Activated CD4-positive, alpha-beta memory T cell treated with anti-CD3 and anti-CD28 coated beads, Interleukin-2, amount 10 ng/mL, durations not matched to agents 7 days and 5 days (primary cell): ENCODE measurements at places on chromosomes 1 and 21. TPM values are rescaled to one million over a fixed set of nuclear protein-coding genes. Genes with fewer than 3 reads are reported as not detected.

PWP2 gene
- total RNA-seq, result 18.6 TPM

KIRREL1 gene
- not detected for total RNA-seq

ADAM30 gene
- total RNA-seq, result not detected

GUCA2A gene
- total RNA-seq, result not detected

GGPS1 gene
- total RNA-seq, result 34.3 TPM

SYTL1 gene
- 136 TPM for total RNA-seq

OR6K3 gene
- not detected for total RNA-seq

IQGAP3 gene
- total RNA-seq, result 18.4 TPM

HES3 gene
- not detected for total RNA-seq

DNA sequence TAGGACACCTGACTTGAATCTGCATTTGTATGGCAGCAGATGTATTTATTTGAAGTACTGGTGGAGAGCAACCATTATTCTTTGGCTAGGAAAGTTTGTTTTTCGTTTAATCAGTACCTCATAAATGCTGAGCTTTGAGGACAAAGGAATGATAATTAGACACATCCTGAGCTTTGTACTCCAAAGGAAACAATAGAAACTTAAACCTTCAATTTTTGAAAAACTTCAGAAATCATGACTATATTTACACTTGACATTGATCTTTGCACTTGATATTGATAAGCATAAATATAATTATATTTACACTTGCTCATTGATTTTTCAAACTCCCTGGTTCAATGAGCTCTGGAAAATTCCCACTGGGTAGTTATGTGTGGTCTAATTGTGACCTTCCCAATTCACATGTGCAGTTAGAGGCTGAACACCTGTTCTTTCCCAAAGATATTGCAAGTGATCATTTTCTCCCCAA, 10.7 kb downstream of the PATJ start:
- no peak for DNase-seq

DNA sequence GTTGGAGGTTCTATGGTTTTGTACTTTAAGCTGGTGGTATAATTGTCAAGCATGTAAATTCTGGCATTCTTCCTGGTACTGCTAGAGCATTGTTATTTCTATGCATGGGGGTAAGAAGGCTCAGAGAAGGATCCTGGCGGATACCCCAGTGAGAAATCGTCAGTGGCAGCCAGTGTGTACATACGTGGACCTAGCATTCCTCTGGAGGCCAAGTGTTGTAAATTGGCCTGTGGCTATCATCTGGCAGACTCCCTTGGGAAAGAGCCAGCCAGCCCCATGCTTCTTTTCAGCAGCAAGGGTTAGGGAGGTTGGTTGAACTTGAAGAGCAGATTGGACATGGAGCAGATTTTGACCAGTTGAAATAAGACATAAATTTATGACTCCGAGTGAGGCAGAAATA, 5.2 kb upstream of the AGO3 start:
- no peak for DNase-seq

DNA sequence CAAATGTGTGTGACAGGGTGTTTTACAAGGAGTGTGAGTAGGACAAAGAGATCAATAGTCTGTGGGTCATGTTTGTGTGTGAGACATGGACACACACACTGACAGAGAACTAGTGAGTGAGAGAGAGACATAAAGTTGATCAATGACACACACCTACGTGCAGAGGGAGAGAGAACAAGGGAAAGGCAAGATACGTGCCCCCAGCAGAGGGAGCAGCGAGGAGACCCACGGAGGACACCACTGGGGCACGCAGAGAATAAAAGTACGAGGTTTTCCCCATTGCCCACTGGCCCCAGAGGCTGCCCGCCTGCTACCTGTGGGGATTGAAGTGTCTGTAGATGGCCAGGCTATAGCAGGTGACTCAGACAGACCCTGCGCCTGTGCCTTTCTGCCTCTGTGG, 130.2 kb upstream of the CSF3R start:
- DNase-seq, result no peak

DNA sequence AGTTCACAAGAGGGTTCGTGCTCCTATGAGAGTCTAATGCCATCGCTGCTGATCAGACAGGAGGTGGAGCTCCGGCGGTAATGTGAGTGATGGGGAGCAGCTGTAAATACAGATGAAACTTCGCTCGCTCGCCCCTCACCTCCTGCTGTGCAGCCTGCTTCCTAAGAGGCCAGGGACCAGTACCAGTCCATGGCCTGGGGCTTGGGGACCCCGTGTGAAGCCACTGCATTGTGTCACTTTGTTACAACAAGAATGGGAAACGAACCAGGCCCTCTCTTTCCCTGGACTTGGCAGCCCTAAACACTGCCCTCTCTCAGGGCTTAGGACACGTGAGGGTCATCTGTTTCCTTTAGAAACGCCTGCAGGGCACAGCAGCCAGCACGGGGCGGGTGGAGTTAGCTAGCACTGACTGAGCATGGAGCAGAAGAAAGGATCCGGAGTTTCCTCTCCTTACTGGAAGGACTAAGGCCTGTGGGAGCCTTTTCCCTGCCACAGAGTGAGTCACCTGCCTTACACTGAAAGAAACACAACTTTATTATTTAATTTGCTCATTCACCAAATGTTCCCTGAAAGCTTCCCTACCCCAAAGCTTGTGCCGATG, 185.2 kb upstream of the TMEM51 start:
- DNase-seq, result no peak

GRCh38 chr1:219350172-219350931, 176.7 kb downstream of the LYPLAL1 start:
- DNase-seq, result no peak

DNA sequence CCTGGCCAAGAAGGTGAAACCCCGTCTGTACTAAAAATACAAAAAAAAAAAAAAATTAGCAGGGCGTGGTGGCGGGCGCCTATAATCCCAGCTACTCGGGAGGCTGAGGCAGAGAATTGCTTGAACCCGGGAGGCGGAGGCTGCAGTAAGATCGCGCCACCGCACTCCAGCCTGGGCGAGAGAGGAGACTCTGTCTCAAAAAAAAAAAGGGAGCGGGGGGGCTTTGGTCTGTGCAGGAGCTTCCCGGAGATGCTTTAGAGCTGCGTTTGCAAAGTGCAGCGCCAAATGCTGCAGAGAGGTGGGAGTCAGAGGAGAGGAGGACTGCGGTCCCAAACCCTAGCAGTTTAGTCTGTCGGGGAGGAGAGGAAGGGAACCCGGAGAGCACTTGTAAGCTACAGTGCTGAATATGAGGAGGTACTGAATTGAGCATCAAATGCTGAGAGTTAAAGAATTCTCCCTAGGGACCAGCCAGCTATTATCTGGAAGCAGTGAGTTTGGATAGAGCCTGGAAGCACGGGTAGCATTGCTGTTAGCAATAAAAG, 569 bp downstream of the FALEC start:
- no peak for DNase-seq

GRCh38 chr21:33908760-33909159, 6.8 kb downstream of the ATP5PO start:
- DNase-seq, result no peak

DNA sequence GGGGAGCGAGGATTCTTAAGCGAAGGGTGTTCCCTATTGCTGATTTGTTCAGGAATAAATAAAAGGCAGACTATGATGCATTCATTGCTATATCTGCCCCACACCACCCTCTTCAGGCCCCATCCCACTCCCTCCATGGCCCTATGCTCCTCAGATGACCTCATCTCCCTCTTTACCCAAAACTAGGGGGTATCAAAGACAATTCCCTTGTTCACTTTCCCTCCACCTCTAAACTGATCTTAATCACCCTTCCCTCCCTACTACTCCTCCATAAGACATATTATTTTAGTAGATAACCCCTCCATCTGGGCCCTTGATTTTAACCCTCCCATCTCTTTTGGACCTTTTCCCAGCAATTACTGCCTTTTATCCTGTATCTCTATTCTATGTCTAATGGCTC, 434.9 kb upstream of the RUNX1 start:
- DNase-seq, result no peak

DNA sequence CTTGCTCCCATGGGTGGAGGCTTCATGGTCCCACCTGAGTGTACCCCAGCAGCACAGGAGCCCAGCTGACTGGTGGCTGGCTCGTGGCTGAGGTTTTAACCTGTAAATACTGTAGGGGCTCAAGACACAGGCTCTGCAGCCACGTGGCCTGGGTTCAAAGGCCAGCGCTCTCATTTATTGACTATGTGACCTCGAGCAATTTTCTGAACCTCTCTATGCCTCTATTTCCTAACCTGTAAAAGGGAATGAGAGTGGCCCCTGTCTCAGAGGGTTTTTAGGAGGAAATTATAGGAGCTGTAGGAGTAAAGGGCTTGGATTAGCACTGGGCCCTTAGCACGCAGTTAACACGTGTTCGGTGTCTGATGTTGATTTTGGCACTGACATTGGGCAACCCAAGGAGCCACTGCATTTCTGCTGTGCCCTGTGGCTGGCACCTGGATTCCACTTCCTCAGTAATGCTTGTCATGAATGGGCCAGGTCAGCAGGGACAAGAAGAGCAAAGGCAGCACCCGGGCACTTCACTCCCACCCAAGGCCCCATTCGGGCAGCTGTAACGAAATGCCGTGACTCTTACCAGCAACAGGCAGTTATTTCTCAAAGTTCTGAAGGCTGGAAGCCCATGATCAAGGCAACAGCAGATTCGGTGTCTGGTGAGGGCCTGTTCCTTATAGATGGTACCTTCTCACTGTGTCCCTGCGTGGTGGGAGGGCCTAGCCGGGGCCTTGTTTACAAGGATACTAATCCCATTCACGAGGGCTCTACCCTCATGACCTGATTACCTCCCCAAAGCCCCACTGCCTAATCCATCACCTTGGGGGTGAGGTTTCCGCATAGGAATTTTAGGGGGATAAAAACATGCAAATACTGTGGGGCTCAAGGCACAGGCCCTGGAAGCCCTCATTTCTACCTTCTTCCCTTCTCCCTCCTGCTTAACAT, 25.2 kb downstream of the ARHGEF10L start:
- DNase-seq, result no peak

DNA sequence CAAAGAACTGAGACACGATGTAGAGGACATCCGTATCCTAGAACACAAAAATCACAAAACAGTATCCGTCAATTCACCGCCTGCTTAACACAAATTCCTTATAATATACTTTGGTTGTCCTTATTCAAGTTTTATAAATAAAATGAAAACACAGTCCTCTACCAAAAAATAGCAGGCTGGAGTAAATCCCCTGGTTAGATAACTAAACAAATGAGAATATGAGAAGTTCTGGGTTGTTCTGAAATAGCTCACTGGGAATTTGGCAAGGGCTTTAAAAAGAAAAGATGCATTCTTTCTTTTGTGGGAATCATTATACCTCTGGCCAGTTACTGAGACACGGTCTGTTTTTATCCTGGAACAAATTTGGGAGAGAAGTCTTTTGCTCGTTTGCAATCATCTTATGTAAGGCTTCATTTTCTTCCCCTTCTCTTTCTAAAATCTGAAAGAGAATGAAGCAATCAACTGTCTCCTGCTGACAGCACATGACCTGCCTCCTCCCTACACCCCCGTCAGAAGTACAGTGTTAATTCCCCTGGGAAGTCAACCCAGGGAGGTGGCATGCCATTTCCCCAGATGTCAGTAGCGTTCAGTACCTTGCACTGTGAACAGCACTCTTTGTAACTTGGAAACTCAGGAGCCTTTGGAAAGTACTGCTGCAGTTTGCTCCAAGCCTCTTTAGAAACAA, 37.1 kb upstream of the RAP1GAP start:
- no peak for DNase-seq

GRCh38 chr1:24298606-24299005, 20.6 kb upstream of the GRHL3 start:
- no peak for DNase-seq

- DNase-seq, result peak; percentile 77
Measured at GRCh38 chr1:199113265-199113869, 474.5 kb downstream of the PTPRC start.

DNA sequence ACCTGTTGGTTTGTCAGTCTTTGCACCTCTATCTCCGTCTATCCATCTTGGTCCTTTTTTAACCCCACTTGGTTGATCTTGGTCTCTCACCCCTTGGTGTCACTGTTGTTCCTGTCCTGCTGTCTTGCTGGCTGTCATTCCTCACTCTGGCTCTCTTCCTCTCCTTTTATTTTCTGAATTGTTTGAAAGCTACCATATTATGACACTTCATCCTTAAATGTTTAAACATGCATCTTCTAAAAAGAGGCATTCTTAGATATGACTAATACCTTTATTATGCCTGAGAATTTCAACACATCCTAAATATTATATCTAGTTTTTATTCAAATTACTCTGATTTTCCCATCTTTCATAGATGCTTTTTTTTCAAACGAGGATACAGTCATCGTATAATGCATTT, 37.0 kb downstream of the BACH1 start:
- DNase-seq, result no peak

- peak; percentile 55 for DNase-seq
Measured at GRCh38 chr1:93715529-93716126, 34.0 kb upstream of the BCAR3 start.

DNA sequence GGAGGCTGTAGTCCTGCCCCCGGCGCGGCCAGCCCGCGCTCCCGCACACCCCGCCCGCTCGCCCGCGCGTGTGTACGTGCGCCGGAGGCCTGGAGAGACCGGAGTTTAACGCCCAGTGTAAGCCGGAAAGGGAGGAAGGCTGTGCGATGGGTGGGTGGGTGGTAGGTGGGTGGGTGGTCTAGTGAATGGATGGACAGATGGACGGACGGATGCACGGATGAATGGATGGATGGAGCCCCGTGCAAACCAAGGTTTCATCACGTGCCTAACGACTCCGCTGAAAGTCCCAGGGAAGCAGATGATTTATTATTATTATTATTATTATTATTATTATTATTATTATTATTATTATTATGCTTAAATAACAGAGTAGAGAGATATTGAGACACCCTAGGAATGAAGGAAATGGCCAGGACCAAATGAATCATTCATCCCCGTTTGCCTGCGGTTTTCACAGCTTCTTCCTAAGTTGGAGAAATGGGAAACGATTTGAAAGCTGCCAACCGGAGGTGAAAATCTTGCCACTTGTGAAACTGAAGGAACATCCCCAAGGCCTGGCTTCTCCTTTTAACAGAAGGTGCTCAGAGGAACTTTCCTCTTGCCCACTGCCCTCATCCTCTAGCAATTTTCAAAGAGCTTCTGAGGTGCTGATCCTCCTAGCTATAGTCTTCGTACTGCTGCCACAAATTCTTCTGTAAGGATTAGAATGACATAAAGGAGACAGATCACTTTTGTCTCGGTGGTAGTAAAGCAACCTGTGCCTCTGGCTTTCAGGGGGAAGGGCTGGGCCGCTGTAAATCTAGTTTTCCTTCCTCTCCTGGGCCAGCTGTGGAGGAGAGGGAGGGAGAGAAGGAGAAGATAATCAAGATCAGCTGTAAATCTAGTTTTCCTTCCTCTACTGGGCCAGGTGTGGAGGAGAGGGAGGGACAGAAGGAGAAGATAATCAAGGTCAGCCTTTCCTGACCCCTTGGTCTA, 648 bp upstream of the RGS7 start:
- no peak for DNase-seq

DNA sequence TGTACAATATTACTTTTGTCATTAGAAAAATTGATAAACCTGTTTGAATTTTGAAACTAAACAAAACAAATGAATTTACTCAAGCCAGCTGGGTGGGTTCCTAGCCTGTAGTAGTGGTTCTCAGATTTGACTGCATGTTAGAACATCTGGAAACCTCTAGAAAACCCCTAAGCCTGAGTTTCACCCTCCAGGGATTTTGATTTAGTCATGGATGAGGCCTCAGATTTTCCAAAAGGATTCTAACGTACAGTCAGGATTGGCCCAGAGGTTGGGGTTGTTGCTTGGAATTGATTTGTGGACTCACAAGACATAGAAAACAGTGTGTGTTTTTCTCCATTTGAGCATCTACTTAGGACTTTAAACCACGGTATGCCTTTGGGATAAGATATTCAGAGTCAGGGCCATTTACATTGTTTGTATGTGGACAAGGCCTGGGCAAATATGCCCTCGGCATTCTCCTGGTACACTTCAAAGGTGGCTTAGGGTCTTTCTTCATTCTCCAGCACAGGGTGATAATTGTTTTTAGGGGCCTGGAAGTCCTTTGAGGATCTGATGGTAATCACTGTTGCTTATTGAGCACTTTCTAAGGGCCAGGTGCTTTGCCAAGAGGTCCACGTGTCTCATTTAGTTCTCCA, 42.6 kb downstream of the ATP5PO start:
- no peak for DNase-seq
